Astrocyte (in vitro differentiated cells and primary cell): ENCODE measurements at places on chromosomes 16 and 17. TPM values are rescaled to one million over a fixed set of nuclear protein-coding genes. Genes with fewer than 3 reads are reported as not detected.

DNA sequence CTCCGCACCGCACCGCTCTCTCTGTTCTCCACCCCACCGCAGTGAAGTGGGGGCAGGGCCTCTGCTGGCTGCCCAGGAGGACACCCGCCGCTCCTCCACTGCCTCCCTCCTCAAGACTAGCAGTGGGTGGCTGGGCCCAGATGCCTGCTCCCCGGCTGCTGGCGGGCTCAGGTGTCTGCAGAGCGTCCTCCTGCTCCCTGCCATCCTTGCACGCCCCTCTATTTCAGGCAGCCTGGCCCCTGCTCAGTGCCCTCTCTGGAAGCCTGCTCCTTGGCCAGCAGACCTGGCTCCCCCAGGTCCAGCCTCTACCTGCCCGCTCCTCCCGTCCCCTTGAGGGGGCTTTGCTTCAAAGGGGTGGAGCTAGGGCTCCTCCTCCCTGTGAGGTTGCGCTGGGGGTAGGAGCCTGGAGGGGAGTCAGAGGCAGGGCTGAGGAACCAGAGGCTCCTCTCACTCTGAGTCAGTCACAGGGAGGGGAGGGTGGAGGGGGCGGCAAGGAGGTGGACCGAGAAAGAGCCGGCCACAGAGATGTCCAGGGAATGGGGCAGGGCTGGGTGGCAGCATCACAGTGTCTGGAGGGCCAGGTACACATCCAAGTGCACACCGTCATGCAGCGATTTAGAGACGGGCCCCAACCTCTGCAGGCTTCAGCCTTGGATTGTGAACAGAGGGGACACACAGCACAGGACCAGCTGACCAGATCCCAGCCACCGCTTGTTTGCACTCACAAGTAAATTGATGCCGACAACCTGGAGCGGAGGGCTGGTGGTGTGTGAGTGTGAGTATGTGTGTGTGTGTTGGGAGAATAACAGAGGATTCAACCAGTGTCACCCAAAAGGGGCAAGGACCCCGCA is 9.8 kb upstream of the TMEM92 start:
- no peaks in the 10 kb centered on the region for H3K36me3 ChIP-seq
- DNase-seq, result peak; percentile 43
- no peaks in the 10 kb centered on the region for H3K27me3 ChIP-seq
- H3K27ac ChIP-seq, result no peak overlapping the region
- H3K4me1 ChIP-seq, result peaks cover 69% of the 10 kb centered on the region

- peaks cover 37% of the 10 kb centered on the region for H3K36me3 ChIP-seq
- H3K27me3 ChIP-seq, result no peaks in the 10 kb centered on the region
- H3K27ac ChIP-seq, result no peak overlapping the region
- H3K4me1 ChIP-seq, result no peaks in the 10 kb centered on the region
- DNase-seq, result no peak
Measured at GRCh38 chr17:48850792-48851323, 20.0 kb downstream of the CALCOCO2 start.

The PDK2 gene
- 25.8 and 26.8 TPM in 2 replicates for total RNA-seq

- H3K27ac ChIP-seq, result no peak overlapping the region
- H3K4me3 ChIP-seq, result no peak overlapping the region
Measured at GRCh38 chr17:82887255-82888164, 47.7 kb upstream of the ZNF750 start.

- no peak overlapping the region for H3K27ac ChIP-seq
- no peaks in the 10 kb centered on the region for H3K4me1 ChIP-seq
- no peaks in the 10 kb centered on the region for H3K36me3 ChIP-seq
Measured at GRCh38 chr17:50621574-50622031, 13.1 kb upstream of the ABCC3 start.

DNA sequence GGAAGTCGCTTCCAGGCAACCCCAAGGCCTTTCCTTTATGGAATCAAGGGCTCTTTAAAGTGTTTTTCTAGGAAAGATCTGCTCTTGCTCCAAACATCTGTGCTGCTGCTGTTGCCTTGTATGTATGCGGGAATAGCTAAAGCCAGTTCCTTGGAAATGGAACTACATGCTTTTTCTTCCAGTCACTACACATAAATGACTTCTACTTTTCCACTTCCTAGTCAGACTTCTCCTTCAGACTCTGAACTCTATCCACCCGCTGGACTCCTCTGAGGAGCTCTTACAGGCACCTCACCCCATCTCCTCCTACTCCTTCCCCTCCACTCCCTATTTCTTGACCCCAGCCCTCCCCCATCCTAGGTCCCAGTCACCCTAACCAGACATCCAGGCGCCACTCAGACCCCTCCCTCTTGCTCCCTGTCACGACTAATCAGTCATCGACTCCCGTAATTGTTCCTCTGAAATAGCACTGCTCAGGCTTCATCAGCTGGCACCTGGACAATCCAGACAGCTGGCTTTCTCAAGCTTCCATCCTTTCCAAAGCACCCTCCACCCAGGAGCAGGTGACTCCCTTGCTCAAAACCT is 15.0 kb upstream of the PEMT start:
- no peak overlapping the region for H3K4me3 ChIP-seq
- H3K36me3 ChIP-seq, result no peaks in the 10 kb centered on the region
- H3K27ac ChIP-seq, result no peak overlapping the region
- DNase-seq, result no peak
- no peaks in the 10 kb centered on the region for H3K27me3 ChIP-seq
- H3K4me1 ChIP-seq, result peaks cover 11% of the 10 kb centered on the region

- H3K27ac ChIP-seq, result no peak overlapping the region
- H3K4me1 ChIP-seq, result no peaks in the 10 kb centered on the region
- H3K36me3 ChIP-seq, result no peaks in the 10 kb centered on the region
- H3K4me3 ChIP-seq, result no peak overlapping the region
Measured at GRCh38 chr16:64730261-64730660, 391.6 kb downstream of the CDH11 start.

DNA sequence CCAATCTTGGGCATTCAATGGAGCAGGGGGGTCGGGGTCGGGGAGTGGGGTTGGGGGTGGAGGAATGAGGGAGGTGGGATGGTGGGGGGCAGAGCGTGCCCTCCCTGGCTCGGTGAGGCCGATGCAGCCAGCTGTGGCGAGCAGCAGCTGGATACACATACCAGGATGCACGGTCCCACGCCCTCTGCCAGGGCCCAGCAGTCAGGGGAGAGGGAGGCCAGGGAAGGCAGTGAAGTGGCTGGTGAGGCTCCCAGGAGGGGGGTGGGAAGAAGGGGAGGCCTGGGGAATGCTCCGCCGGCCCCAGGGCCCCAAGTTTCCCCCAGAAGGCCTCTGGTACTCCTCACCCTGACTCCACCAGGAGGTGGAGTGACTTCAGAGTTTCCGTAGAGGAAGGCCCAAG is 77.6 kb upstream of the LHX1 start:
- H3K27me3 ChIP-seq, result peaks cover 2% of the 10 kb centered on the region
- H3K36me3 ChIP-seq, result no peaks in the 10 kb centered on the region
- no peak for DNase-seq
- H3K27ac ChIP-seq, result no peak overlapping the region
- H3K4me3 ChIP-seq, result no peak overlapping the region

DNA sequence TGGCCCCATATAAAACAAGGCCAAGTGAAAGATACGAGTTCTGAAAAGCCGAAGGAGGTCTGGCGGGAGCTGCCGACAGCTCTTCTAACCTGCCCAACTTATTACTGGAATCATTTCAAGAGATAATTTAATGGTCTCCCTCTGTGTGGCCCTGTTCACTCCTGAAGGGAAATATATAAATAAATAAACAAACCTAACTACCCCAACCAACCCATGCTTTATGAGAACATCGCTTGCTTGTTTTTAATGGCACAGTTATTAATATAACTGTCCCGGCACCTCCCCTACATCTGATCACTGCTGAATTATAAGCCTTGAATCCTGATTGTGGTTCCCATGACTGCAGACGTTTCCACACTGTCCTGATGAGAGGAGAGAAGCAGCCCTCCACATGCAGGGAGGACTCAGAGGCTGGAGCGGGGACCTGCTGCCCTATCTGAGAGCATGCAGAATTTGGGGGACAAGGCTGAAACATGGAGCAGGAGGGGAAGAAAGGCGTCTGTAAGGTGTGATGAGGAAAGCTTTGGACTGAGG is 22.2 kb downstream of the CDK5RAP3 start:
- no peaks in the 10 kb centered on the region for H3K36me3 ChIP-seq
- no peaks in the 10 kb centered on the region for H3K4me1 ChIP-seq
- H3K4me3 ChIP-seq, result no peak overlapping the region
- no peaks in the 10 kb centered on the region for H3K27me3 ChIP-seq

The CLEC3A gene
- not detected in 2 replicates for total RNA-seq

DNA sequence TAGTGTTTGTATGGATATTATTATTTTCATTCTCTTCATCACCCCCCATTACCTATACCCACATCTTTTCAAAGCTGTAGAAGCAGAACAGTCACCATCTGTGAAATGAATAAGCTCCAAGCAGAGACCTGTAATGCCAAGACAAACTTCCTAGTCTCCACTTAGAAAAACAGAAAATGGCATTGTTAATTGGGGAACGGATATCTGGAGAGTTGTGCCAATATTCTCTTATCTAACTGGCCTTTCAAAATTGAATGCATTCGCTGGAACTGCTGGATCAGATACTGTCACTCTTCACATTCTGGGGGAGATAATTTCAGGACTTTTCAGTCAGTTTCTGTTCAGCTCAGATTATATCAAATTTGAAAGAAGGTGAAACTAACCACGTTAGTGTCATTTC is 464.4 kb upstream of the GOT2 start:
- no peak overlapping the region for H3K4me3 ChIP-seq
- no peak for DNase-seq
- no peak overlapping the region for H3K27ac ChIP-seq
- H3K27me3 ChIP-seq, result no peaks in the 10 kb centered on the region

The PRKCB gene
- total RNA-seq, result 2.1 and 2.5 TPM in 2 replicates

The SNX20 gene
- total RNA-seq, result not detected in 2 replicates

- no peak overlapping the region for H3K27ac ChIP-seq
- peaks cover 27% of the 10 kb centered on the region for H3K27me3 ChIP-seq
- H3K4me3 ChIP-seq, result no peak overlapping the region
- no peak for DNase-seq
Measured at GRCh38 chr17:40559564-40559916, 5.7 kb downstream of the CCR7 start.

GRCh38 chr17:45110676-45111611 is 21.4 kb downstream of the PLCD3 start:
- DNase-seq, result peak; percentile 59
- no peak overlapping the region for H3K4me3 ChIP-seq
- H3K4me1 ChIP-seq, result peaks cover 3% of the 10 kb centered on the region
- no peak overlapping the region for H3K27ac ChIP-seq
- peaks cover 10% of the 10 kb centered on the region for H3K36me3 ChIP-seq
- no peaks in the 10 kb centered on the region for H3K27me3 ChIP-seq

- peaks cover 4% of the 10 kb centered on the region for H3K27me3 ChIP-seq
- H3K27ac ChIP-seq, result peak overlapping the region; percentile 7
- H3K4me1 ChIP-seq, result peaks cover 18% of the 10 kb centered on the region
- no peaks in the 10 kb centered on the region for H3K36me3 ChIP-seq
- peak overlapping the region; percentile 56 for H3K4me3 ChIP-seq
Measured at GRCh38 chr16:11585460-11586377, 1.0 kb downstream of the LITAF start.

The TERB1 gene
- 0.16 and 0.50 TPM in 2 replicates for total RNA-seq

DNA sequence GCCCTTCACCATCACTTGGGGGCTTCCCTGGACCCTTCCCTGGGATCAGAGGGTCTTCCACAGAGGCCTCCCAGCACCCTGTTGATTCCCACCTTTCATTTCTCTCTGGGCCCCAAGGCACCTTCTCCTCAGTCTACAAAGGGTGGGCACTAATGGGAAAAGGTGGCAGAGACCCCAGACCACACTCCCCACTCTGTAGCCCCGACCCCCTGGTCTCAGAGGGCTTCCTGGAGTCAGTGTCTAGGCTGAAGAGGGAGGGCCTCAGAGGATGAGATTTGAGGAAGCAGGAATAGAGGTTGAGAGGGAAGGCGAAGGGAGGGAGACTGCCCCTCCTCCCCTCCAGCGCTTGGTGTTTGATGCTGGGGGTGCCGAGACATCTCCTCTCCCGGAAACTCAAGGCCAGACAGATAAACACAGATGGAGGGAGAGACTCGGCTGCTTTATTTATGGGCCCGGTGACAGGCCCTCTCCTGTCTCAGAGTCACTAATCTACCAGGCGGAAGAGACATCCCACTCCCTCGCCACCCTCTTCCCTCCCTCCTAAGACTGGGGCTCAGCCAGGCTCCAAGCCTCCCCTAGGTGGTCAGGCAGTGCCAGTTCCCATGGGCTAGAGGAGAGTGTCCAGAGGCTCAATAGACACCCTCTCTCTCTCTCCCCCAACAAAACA is 18.5 kb upstream of the SP2 start:
- no peak overlapping the region for H3K4me3 ChIP-seq
- H3K36me3 ChIP-seq, result no peaks in the 10 kb centered on the region
- peaks cover 18% of the 10 kb centered on the region for H3K4me1 ChIP-seq
- H3K27ac ChIP-seq, result no peak overlapping the region
- peaks cover 20% of the 10 kb centered on the region for H3K27me3 ChIP-seq
- no peak for DNase-seq

GRCh38 chr17:48791128-48792032 is 25.6 kb downstream of the TTLL6 start:
- no peak overlapping the region for H3K27ac ChIP-seq
- no peaks in the 10 kb centered on the region for H3K36me3 ChIP-seq
- DNase-seq, result peak; percentile 46
- peaks cover 41% of the 10 kb centered on the region for H3K27me3 ChIP-seq

GRCh38 chr16:87740909-87741424 is 24.8 kb downstream of the KLHDC4 start:
- no peaks in the 10 kb centered on the region for H3K36me3 ChIP-seq
- H3K27ac ChIP-seq, result peak overlapping the region; percentile 63
- no peaks in the 10 kb centered on the region for H3K27me3 ChIP-seq
- DNase-seq, result peak; percentile 76

The FUS gene
- 250 and 309 TPM in 2 replicates for total RNA-seq

GRCh38 chr16:79151-80054 is 1.4 kb downstream of the MPG start:
- H3K4me3 ChIP-seq, result peak overlapping the region; percentile 69
- no peaks in the 10 kb centered on the region for H3K27me3 ChIP-seq
- DNase-seq, result no peak
- H3K27ac ChIP-seq, result no peak overlapping the region

- no peaks in the 10 kb centered on the region for H3K36me3 ChIP-seq
Measured at GRCh38 chr16:75329943-75330342, 78.5 kb upstream of the BCAR1 start.

The CDT1 gene
- 3.7 and 4.7 TPM in 2 replicates for total RNA-seq

DNA sequence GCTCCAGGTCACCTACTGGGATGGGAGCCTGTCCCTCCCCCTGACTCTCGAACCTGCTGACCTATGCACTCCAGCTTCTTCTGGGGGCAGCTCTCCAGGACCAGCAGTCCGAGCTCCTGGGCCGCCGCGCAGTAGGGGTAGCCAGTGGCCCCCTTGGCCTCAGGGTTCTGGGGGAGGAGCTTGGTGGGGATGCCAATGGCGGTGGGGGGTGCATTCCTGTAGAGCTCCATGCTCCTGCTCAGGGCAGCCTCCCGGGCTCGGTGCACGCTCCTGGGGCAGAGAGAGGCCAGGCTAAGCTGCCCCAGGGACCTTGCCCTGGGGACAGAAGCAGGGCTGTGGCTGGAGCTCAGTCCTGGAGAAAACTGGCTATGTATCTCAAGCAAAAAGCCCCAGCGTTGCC is 7.7 kb upstream of the SPATA2L start:
- H3K4me1 ChIP-seq, result peaks cover 3% of the 10 kb centered on the region
- no peak overlapping the region for H3K27ac ChIP-seq
- DNase-seq, result no peak
- no peaks in the 10 kb centered on the region for H3K36me3 ChIP-seq
- H3K4me3 ChIP-seq, result no peak overlapping the region
- H3K27me3 ChIP-seq, result no peaks in the 10 kb centered on the region
